ENCODE measurements at places on chromosomes 2 and 18.

DNA sequence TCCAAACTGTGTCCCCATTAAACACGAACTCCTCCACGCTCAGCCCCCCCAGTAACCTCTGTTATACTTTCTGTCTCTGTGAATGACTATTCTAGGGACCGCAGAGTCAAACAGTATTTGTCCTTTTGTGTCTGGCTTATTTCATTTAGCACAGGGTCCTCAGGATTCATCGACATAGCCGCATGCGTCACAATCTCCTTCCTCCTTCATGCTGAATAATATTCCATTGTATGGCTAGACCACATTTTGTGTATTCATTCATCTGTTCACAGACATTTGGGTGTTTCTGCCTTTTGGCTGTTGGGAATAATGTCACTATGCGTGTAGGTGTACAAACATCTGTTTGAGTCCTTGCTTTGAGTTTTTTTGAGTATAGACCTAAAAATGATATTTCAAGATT is 80.9 kb downstream of the SH3RF3 start:
- no peak for DNase-seq

GRCh38 chr2:1628893-1629292 is 115.4 kb downstream of the PXDN start:
- DNase-seq = no peak

GRCh38 chr18:60693426-60693825 is 320.9 kb upstream of the MC4R start:
- DNase-seq = no peak

DNA sequence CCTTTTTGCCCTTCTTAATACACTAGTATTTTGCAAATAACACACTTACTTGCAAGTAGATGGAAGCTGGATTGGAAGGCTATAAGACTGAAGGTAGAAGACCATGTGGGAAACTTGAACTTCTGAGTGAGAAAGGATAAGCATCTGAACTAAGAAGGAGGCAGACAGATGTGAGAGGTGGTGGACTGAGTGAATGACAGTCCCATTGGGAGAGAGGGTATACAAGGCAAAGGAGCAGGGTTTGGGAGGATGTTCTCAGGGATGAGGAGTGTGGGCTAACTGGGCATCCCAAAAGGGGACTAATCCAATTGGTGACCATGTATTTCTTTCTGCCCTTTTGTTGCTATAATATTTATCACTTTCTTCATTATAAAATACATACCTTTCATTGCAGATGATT is 20.4 kb upstream of the SESTD1 start:
- no peak for DNase-seq

GRCh38 chr2:33383855-33384598 is 92.4 kb upstream of the RASGRP3 start:
- DNase-seq = no peak

DNA sequence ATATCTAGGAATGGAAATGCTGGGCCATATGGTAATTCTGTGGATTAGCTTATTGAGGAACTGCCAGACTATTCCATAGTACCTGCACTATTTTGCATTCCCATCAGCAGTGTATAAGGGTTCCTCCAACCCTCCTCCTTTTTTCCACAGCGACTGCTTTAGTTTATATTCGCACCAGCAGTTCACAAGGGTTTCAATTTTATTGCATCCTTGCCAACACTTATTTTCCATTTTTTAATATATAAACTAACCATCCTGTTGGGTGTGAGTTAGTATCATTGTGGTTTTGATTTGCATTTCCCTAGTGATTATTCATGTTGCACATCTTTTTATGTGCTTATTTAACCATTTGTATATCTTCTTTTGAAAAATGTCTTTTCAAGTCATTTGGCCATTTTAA is 67.0 kb downstream of the NAT8 start:
- no peak for DNase-seq
